ENCODE measurements at places on chromosomes 3 and 15.

DNA sequence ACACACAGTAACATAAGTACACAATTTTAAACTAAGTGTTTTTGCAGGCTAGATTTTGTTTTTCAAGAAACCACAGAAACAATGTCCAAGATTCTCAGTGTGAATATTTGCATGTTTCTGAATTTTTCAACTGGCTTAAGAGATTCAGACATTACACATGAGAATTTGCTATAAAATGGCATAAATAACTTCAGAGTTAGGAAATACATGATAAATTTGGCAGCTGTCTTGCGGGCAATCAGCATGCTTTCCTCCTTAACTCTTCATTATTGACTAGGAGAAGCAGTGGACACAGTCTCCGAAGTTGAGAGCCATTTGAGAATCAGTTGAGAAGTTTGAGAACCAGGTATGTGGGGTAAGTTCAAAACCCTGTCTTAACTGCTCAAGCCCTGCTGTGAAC lies 625.6 kb upstream of the SGO1 start:
- DNase-seq, result no peak

DNA sequence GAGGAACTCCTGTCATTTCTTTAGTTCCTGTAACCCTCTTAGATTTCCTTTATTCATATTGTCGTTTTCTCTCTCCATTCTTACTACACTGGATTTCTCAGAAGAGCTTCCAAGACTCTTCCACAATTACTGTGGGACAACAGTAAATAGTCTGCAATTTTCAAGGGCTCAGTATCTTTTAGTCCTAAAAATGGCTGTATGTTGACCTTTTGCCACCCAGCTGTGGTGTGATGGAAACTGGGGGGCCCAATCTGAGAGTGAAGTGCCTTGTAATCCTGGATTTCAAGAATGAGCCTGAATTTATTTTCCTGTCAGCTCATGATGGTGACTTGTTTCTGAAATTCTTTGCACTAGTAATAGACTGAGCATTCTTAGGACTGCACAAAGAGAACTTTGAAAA lies 277.6 kb upstream of the RASGRP1 start:
- DNase-seq, result no peak

GRCh38 chr15:64379216-64379960 lies 1.9 kb downstream of the PCLAF start:
- DNase-seq, result no peak

DNA sequence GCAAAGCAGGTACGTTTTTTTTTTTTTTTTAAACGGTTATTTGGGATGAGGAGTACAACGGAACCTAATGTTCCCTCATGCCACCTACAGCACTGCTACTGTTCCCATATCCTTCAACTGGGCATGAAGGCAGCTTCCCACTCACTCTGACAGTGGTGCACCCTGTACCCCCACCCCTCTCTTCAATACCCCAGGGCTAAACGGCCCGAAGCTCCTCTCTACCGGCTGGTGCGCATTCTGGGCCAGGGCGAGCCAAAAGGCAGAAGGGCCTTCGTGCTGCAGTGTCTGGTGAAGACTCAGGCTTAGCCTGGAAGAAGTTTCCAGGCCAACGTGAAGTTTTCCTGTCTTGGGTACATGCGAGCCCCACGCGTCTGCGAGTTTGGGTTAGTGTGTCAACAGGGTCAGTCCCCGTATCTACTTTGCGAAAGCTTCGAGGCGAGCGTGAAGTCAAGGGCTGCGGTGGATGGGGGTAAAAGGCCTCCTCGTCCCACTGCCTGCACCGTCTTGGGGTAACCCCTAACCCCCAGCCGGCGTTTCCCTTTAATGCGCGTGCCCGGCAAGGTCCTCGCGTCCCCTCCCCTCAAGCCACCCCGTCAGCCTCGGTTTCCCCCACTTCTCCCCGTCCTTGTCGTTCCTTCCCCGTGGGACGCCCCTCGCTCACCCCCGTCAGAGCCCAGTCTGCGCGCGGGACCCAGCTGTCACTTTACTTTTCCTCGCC lies 765 bp upstream of the UBE2E2 start:
- no peak for DNase-seq

DNA sequence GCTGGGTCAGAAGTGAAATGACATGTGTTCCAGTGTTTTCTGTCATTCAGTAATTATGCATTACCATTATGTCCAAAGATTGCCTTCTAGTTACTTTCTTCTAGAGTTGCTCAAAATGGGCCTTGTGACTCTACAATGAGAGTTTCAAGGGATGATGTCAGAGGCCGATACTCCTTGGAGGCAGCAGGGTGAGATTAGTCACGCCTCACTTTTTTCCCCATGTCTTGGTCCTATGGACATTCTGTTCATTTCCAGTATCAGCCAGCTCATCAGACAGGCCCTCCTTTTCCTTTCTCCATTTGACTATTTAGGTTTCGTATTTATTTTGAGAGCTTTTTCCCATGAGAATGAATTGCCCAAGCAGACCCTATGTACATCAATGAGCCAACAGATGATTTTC lies 17.5 kb downstream of the VGLL3 start:
- DNase-seq, result no peak

GRCh38 chr15:84648539-84648938 lies 5.5 kb downstream of the WDR73 start:
- DNase-seq, result no peak

DNA sequence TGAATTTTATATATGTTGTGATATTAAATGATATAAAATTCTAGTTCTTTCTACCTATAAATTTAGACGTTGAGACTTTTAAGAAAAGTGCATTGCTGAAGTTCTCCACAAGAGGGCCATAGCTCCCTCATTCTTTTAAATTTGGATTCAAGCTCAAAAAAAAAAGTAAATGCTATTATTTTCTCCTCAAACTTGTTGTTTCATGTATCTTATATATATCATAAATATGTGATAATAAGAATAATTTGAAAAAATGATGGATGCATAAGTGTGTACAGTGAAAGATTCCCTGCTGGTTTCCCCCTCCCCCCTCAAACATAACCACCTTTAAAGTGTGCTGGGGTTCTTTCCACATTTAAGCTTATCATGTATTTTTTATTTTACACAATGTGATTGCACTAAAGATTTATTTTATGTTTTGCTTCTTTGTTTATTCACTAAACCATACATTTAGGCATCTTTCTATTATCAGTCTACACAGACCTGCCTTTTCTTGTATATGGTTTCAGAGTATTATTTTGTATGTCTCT lies 769.4 kb upstream of the GOLIM4 start:
- no peak for DNase-seq

DNA sequence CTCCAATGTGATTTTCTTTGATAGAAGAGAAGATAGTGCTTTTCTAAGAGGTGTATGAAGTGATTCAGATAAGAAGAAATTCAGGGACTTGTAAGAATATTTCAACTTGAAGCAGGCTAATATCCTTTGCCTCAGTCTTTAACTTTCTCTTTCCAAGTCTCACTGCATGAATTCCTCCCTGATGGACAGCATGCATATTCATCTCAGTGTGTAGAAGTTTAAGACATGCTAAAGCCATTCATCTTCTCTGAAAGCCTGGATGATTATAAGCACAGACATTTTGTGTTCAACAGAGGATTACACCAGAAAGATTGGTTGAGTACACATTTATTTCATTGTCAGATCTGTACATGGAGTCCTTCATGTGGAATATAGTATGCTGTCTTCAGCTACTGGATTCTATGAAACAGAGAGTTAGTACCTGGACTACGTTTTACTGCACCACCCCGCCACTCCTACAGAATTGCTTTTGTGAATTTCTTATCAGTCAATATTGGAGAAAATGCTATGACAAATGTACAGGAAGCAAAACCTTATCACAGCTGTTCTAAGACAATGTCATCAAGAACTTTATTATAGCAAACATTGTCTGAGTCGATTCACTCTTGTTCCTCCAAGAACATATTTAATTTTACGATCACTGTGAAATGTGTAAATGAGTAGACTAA lies 1346.1 kb downstream of the OTOL1 start:
- no peak for DNase-seq
